Activated CD4-positive, alpha-beta T cell treated with anti-CD3 and anti-CD28 coated beads, Interleukin-2, amount 10 ng/mL, durations not matched to agents 24 days and 14 days (primary cell): ENCODE measurements at places on chromosomes 2 and 18. TPM values are rescaled to one million over a fixed set of nuclear protein-coding genes. Genes with fewer than 3 reads are reported as not detected.
A peak's percentile ranks its signal among the peaks of the same experiment; 100 is the strongest.

KCNS3 gene
- not detected in 2 replicates for total RNA-seq

CFC1 gene
- total RNA-seq: not detected in 2 replicates

BOLL gene
- total RNA-seq: not detected in 2 replicates

ACP1 gene
- total RNA-seq: 124 and 127 TPM in 2 replicates

STEAP3 gene
- total RNA-seq: 0.16 and 0.19 TPM in 2 replicates

ANKRD30B gene
- not detected in 2 replicates for total RNA-seq

SLC11A1 gene
- total RNA-seq: 0.12 and 0.19 TPM in 2 replicates

DNA sequence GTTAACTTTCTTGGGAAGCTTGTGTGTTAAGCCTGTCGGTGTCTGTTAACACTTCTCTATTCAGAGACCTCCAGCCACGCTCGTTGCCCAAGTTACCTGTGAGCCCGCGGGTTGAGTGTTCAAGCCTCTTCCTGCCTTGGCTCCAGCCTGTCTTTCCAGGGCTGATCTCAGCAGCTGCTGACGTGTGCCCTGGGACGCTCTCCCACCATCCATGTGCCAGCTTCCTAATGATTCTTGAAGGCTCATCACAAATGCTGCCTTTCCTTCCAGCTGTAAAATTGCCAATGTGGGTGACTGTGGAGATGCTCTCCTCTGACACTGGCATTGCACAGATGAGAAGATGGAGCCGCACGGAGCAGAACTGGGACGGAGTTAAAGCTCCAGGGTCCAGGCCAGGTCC lies 6.1 kb downstream of the RNF144A start:
- H3K27me3 ChIP-seq: no peaks in the 10 kb centered on the region
- H3K4me1 ChIP-seq: peaks cover 46% of the 10 kb centered on the region
- H3K27ac ChIP-seq: no peak overlapping the region
- peak; percentile 33 for DNase-seq
- peaks cover 48% of the 10 kb centered on the region for H3K36me3 ChIP-seq

- no peak overlapping the region for H3K4me3 ChIP-seq
- no peak for DNase-seq
- no peaks in the 10 kb centered on the region for H3K4me1 ChIP-seq
Measured at GRCh38 chr2:108409768-108410167, 32.0 kb downstream of the SULT1C4 start.

- H3K4me1 ChIP-seq: no peaks in the 10 kb centered on the region
- H3K27me3 ChIP-seq: no peaks in the 10 kb centered on the region
- no peak for DNase-seq
- H3K36me3 ChIP-seq: no peaks in the 10 kb centered on the region
- no peak overlapping the region for H3K4me3 ChIP-seq
Measured at GRCh38 chr2:81355436-81355835, 1050.9 kb upstream of the LRRTM1 start.

DNA sequence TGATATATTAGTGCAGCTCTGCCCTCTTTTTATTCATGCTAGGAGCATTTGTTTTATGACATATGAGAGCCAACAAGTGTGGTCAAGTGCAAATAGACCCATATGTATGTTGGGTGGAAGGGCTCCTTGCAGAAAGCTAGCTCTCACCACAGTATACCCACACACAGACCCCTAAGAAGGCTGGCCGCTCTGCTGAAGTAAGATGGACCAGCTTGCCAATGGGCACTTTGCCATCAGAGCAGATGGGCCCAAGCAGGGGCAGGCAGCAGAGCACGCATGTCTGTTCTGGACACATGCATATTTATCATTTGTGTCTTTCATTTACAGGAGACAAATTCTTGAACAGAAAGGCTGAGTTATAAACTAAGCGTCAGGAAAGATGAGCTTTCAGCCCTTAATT lies 187.5 kb upstream of the DTNA start:
- H3K4me3 ChIP-seq: no peak overlapping the region
- DNase-seq: no peak
- no peaks in the 10 kb centered on the region for H3K27me3 ChIP-seq
- H3K36me3 ChIP-seq: no peaks in the 10 kb centered on the region

- H3K4me3 ChIP-seq: no peak overlapping the region
- no peak overlapping the region for H3K27ac ChIP-seq
- no peaks in the 10 kb centered on the region for H3K27me3 ChIP-seq
Measured at GRCh38 chr18:55161916-55162315, 202.7 kb upstream of the CCDC68 start.

DNA sequence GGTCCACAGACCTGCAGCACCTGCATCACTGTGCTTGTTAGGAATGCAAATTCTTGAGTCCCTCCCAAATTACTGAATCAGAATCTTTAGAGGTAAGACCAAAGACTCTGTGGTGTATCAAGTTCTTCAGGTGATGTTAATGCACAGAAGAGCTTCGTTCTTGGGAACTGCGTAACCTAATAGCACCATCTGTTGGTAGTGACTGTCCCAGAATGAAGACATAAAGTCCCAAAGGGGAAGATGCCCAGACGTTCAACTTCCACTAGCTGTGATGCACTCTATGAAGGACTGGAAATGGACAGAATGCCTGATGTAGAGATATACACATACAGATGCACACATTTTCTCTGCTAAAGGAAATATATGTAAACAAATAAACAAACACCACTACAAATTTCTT lies 576.0 kb downstream of the LRP1B start:
- no peaks in the 10 kb centered on the region for H3K27me3 ChIP-seq
- no peaks in the 10 kb centered on the region for H3K36me3 ChIP-seq
- H3K27ac ChIP-seq: no peak overlapping the region

GRCh38 chr2:120750488-120751210 lies 15.0 kb downstream of the GLI2 start:
- no peak for DNase-seq
- H3K27ac ChIP-seq: no peak overlapping the region
- H3K27me3 ChIP-seq: peaks cover 4% of the 10 kb centered on the region
- H3K36me3 ChIP-seq: no peaks in the 10 kb centered on the region

DNA sequence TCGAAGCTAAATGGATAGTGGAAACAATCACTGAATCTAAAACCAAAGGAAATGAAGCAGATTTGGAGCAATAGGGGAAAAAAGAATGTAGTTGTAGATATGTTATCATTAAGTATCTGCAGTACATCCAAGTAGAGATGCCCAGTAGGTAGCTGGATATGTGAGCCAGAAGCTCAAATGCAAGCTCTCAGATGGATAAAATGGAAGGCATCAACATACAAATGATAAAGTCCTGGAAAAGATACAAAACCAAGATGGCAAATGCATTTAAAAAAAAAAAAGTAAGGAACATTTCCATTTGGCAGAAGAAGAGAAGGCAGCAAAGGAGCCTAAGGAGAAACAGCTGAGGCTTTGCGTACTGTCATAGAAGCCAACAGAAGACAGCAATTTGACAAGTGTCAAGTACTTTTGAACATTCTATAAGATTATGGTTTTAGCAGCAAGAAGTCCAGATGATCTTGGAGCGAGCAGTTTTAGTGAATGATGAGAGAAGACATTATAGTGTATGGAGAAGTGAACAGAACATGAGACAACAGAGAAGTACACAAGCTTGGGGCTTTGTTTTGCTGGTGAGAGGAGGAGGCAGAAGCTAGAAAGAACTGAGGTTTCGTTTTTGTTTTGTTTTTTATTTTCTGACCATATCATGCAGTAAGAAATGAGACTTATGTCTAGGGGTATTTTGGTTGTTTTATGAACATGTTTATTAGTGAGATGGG lies 18.3 kb downstream of the ROCK2 start:
- H3K27me3 ChIP-seq: no peaks in the 10 kb centered on the region
- no peaks in the 10 kb centered on the region for H3K36me3 ChIP-seq
- H3K4me3 ChIP-seq: no peak overlapping the region
- peaks cover 4% of the 10 kb centered on the region for H3K4me1 ChIP-seq

- H3K27ac ChIP-seq: no peak overlapping the region
- H3K4me1 ChIP-seq: peaks cover 11% of the 10 kb centered on the region
- H3K27me3 ChIP-seq: peaks cover 6% of the 10 kb centered on the region
- no peaks in the 10 kb centered on the region for H3K36me3 ChIP-seq
Measured at GRCh38 chr2:160700021-160700814, 206.6 kb upstream of the RBMS1 start.

GRCh38 chr2:60840880-60841279 lies 40.5 kb upstream of the REL start:
- no peak for DNase-seq
- peaks cover 2% of the 10 kb centered on the region for H3K36me3 ChIP-seq
- H3K4me3 ChIP-seq: no peak overlapping the region
- no peaks in the 10 kb centered on the region for H3K27me3 ChIP-seq
- peaks cover 21% of the 10 kb centered on the region for H3K4me1 ChIP-seq
- peak overlapping the region; percentile 14 for H3K27ac ChIP-seq

- H3K4me1 ChIP-seq: peaks cover 5% of the 10 kb centered on the region
- H3K36me3 ChIP-seq: no peaks in the 10 kb centered on the region
- no peak overlapping the region for H3K4me3 ChIP-seq
- no peak overlapping the region for H3K27ac ChIP-seq
- peaks cover 18% of the 10 kb centered on the region for H3K27me3 ChIP-seq
Measured at GRCh38 chr2:26615860-26616705, 25.1 kb downstream of the CIB4 start.

DNA sequence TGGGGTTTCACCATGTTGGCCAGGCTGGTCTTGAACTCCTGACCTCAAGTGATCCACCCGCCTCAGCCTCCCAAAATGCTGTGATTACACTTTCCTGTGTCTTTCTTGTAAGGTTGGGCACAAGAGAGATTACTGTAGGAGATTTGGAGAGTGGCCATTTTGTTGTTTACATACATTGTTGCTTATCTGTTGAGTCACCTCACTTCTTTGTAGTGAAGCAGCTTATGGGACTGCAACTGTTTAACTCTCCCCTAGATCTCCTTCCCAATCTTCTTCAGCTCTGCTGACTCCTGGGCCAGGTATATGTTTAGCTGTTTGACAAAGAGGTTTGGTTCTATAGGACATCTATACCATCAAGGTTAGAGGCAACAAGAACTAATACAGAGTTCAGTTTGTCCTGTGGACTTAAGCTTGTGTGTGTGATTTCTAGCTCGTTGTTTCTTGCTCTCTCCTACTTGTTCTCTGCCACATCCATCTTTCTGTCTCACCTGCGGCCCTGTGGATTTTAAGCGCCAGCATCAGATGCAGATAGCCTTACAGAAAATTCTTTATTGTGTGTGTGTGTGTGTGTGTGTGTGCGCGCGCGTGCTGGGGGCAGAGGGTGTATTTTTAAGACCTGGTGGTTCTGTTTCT lies 95.4 kb downstream of the HAUS1 start:
- peaks cover 44% of the 10 kb centered on the region for H3K4me1 ChIP-seq
- H3K36me3 ChIP-seq: peaks cover 24% of the 10 kb centered on the region
- H3K27me3 ChIP-seq: no peaks in the 10 kb centered on the region
- DNase-seq: no peak

DNA sequence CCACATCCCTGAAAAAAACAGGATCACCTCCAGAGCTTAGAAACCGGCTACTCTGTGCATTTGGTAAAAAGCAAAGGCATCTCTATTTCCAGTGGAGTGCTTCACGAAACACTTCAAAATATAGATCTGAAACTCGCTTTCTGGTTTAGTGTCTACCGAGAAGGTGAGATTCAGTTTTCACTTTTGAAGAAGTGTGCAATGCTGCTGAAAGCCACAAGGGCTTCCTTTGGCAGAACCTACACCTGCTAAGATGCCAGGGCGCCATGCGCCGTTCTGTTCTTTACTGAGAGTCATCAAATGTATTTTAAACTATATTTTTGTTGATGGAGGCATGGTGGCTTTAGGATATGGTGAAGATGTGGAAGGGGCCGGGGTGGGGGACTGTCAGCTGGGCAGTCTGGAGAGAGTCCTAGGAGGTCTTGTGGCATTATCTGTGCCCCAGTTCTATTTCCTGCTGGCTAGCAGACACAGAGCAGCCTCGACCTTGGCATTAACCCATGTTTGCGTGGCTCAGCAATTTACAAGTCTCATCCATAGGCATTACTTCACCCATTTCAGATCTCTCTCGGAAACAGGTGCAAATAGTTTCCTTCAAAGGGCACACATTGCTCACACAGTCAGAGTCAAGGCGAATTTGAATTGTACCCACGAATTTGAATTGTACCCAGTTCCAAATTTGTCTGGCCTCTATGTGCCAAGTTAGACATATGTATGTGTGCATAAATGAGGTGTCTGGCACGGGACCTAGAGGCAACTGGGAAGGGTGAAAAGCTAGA lies 46.7 kb upstream of the KCNF1 start:
- H3K4me3 ChIP-seq: no peak overlapping the region
- no peak overlapping the region for H3K27ac ChIP-seq

GRCh38 chr18:58896268-58896667 lies 31.6 kb downstream of the ZNF532 start:
- no peak overlapping the region for H3K27ac ChIP-seq
- no peak overlapping the region for H3K4me3 ChIP-seq
- H3K27me3 ChIP-seq: peaks cover 4% of the 10 kb centered on the region
- no peak for DNase-seq
- H3K36me3 ChIP-seq: no peaks in the 10 kb centered on the region
- H3K4me1 ChIP-seq: peaks cover 7% of the 10 kb centered on the region

- H3K4me3 ChIP-seq: no peak overlapping the region
- no peaks in the 10 kb centered on the region for H3K27me3 ChIP-seq
- no peak for DNase-seq
- H3K36me3 ChIP-seq: no peaks in the 10 kb centered on the region
- no peaks in the 10 kb centered on the region for H3K4me1 ChIP-seq
- H3K27ac ChIP-seq: no peak overlapping the region
Measured at GRCh38 chr2:22536133-22536532, 848.8 kb upstream of the KLHL29 start.

- no peaks in the 10 kb centered on the region for H3K36me3 ChIP-seq
- H3K4me1 ChIP-seq: peaks cover 29% of the 10 kb centered on the region
- H3K27me3 ChIP-seq: no peaks in the 10 kb centered on the region
- no peak overlapping the region for H3K4me3 ChIP-seq
- DNase-seq: no peak
Measured at GRCh38 chr2:43214253-43214652, 12.2 kb downstream of the ZFP36L2 start.

- H3K4me3 ChIP-seq: no peak overlapping the region
- H3K27me3 ChIP-seq: peaks cover 13% of the 10 kb centered on the region
- no peak for DNase-seq
- no peak overlapping the region for H3K27ac ChIP-seq
- no peaks in the 10 kb centered on the region for H3K36me3 ChIP-seq
Measured at GRCh38 chr2:150479075-150479915, 8.2 kb downstream of the RND3 start.

DNA sequence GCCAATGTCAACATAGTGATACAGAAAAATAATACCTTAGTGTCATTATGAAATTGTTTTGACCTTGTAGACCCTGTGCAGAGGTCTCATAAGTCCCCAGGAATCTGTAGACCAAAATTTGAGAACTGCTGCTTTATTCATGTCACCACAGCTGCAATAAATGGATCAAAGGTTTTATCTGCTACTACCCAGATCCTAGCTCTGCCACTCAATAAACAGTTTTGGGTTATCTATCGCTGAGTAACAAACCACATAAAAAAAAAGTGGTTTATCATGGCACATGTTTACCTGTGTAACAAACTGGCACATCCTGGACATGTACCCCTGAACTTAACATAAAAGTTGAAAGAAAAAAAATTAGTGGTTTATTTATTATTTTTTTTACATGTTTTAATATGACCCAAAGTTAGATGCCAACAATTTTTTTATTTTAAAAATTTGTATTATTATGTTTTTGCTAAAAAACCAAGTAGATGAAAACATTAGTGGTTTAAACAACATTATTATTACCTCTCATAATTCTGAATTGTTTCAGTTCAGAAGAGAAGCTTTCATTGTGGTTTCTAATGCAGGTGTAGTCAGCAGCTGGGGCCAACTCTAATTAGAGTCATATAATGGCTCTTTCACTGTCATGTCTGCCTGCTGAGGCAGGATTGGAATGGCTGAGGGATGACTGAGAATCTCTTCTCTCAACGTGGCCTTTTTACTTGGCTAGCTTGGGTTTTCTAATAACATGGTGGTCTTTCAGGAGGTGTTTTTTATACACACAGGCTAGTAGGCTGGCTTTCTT lies 103.3 kb upstream of the SLC38A11 start:
- no peaks in the 10 kb centered on the region for H3K27me3 ChIP-seq
- no peak overlapping the region for H3K4me3 ChIP-seq
- no peak for DNase-seq
- peaks cover 4% of the 10 kb centered on the region for H3K4me1 ChIP-seq

- DNase-seq: no peak
- H3K4me1 ChIP-seq: no peaks in the 10 kb centered on the region
- H3K36me3 ChIP-seq: no peaks in the 10 kb centered on the region
- no peak overlapping the region for H3K27ac ChIP-seq
- H3K27me3 ChIP-seq: no peaks in the 10 kb centered on the region
Measured at GRCh38 chr2:192416060-192416459, 221.3 kb upstream of the TMEFF2 start.
